ENCODE measurements at places on chromosomes 3 and 15.

DNA sequence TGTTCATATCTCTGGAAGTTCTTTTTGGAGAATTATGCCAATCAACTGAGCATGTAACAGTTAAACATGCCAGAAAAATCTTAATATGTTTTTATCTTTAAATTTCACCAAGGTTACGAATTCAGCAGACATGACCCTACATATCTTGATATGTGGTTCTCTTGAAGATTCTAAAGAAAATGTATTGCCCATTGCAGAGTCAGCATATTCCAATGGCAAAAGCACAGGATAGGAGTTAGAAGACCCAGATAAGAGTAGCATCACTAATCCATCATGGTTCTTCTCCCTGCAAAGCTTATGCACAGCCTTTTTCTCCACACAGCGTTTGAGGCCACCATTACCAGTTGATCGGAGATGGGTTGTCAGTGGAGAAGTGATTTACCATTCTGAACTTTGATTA, 402.8 kb downstream of the EPHB1 start:
- DNase-seq: no peak

GRCh38 chr3:31770822-31771326, 210.2 kb downstream of the OSBPL10 start:
- DNase-seq: no peak

DNA sequence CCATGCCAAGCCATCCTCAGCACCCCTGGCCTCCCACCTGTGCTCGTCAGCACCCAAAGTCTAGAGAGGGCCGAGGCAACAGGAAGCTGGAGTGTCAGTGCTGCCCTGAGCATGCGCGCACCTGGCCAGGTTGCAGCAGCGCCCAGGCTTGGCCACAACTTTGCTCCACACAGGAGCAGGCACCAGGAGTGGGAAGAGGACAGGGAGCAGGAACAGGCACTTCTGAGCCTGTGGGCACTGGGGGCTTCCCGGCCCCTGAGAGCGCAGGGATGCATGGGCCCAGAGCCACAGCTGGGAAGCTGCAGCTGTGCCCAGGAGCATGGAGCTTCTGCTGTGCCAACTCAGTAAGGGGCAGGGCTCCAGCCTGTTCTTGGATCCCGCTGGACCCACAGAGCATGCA, 471.5 kb upstream of the WNT5A start:
- no peak for DNase-seq

DNA sequence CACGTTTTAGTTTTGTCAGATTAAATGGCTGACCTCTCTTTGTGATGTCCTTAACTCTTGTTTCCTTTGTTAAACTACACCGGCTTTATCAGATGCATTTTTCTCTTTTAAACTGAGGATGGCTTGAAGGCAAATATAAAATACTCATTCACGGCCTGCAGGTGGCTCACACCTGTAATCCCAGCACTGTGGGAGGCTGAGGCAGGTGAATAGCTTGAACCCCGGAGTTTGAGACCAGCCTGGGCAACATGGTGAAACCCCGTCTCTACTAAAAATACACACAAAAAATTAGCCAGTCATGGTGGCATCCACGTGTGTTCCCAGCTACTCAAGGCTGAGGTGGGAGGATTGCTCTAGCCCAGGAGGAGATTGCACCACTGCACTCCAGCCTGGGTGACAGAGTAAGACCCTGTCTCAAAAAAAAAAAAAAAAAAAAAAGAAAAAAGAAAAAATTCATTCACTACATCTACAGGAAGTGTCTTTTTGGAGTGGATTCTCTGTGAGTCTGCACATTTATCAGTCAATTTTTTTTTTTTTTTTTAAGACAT, 34.7 kb upstream of the SACM1L start:
- no peak for DNase-seq

DNA sequence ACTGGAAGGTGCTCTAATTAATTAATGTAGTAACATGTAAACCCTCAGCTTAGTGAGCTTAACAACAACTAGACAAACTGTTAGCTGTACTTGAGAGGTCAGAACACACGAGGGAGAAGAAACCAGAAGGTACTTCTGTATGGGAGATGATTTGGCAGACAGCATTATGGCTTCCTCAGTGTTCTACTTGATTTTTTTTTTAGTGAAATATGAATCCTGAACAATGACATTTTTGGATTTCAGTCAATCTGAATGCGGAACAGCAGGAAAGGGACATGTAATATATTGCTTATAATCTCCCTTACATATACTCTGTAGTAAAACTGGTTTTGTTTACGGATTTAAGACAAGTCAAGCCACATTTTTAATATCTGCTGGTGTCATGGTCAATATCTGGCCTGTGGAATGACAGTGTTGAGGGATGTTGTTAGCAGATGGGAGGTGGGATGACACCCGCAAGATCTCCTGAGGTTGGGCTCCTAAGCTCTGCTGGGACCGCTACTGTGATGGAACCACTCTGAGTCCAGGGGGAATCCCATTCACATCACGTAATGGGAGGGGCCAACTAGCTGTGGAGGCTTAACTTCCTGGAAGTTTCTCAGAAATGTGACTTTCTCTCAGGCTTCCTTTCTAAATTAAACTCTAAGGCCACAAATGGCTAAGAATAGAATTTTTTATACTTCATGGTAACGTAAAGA, 18.7 kb downstream of the TNFAIP8L3 start:
- no peak for DNase-seq

DNA sequence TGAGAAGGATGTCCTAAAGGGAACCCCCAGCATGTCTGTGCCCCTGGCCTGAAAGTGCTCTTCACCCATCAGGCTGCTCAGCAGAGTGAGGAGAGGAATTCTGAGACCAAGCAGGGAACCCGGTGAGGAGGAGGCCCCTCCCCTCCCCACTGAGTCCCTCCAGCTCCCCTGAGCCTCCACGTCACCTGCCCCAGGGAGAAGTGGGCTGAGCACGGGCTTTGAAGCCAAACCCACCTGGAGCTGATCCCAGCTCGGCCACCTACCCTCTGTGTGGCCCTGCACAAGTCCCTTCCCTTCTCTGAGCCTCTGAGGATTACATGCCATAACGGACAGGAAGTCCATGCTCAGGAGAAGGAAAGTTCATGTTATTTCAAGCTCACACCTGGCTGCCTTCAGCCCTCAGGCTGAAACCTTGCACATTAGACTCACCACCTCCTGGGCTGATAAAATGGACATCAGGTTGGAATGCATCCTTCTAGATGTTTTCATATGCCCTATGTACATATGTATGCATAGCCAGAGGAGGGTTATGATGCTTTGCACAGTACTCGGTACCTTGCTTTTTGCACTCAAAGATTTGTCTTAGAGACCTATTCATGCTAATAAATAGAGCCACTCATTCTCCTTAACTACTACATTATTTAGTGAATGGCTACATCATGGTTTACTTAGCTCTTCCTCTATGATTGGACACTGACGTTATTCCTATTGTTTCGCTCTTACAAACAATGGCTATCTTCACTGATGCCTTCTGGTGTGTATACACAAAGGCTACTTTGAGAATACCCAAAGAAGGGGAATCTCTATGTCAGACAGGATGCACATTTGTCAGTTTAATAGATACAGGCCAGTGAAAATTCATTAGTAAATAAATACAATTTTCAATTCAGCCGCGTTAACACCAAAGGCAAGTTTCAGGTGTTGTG, 31.6 kb upstream of the GATA2 start:
- no peak for DNase-seq

GRCh38 chr15:73134196-73134595, 81.9 kb downstream of the NEO1 start:
- no peak for DNase-seq

DNA sequence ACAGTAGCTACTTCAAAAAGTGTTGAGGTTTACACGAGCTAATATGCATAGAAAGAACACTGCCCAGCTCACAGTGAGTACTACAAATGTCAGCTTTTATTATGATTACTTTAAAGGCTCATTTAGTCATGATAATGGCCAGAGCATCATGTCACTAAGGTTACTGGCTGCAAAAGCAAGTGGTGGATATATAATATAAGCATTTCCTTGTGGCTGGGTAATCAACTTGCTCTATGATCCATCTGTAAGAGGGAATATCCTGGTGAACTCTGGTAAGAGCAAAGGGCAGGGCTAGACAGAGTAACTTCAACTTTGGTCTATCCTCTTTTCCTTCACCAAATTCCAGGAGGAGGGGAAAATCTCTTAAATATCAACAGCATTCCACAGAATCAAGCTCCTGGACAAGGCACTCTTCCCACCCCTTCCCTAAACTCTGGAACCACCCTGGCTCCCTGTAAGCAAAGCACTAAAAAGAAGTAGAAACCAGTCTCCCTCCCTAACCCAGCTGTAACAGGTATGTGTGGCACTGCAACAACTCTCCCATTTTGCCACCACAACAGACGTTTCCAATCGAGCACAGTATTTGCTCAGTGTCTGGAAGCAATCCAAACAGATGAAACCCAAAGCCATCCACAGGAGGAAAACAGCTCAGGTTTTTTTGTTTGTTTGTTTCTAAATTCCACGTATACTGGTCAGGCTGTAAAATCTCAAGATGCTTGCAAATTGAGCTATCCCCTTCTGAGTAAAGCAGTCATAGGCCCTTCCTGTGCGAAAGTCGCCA, 13.4 kb downstream of the B4GALT4 start:
- no peak for DNase-seq

- DNase-seq: no peak
These were observed 97.4 kb downstream of the ADCY5 start for GRCh38 chr3:123351501-123351900.

GRCh38 chr3:197028728-197029510, 698 bp downstream of the MELTF start:
- no peak for DNase-seq

DNA sequence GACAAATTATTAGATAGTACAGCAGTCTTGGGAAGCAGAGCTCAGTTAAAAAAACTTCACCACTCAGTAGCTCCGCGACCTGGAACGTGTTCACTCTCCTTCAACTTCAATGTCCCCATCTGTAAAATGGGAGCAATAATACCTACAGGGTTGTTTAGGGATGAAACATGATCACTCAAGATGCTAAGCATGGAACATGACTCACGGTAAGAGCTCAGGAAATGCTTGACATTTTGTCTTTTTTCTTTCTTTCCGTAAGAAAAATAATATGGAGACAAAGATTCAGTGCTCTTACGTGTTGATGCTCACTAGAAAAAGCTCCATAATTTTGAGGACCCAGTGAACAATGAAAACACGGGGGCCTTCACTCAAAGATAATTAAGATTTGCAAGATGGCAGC, 606.7 kb upstream of the MDFIC2 start:
- no peak for DNase-seq

GRCh38 chr15:42876224-42876623, 44.4 kb downstream of the TTBK2 start:
- no peak for DNase-seq

DNA sequence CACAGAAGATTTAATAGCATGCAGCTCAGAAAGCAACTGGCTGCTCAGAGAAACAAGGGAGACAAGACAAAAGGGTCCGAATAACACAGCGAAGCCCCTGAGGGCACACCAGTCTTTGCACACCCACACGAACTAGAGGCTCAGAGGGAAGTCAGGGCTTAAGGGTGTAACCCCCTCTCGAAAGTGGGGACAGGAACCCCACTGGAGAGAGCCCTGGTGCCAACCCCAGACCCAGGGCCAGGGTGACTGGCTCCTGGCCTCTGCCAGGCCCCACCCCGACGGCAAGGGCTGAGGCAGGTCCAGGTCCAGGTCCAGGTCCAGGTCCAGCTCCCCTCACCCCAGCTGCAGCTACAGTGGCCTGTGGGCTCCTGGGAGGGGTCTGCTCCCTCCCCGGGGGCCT, 10.5 kb upstream of the PRR23E start:
- no peak for DNase-seq

DNA sequence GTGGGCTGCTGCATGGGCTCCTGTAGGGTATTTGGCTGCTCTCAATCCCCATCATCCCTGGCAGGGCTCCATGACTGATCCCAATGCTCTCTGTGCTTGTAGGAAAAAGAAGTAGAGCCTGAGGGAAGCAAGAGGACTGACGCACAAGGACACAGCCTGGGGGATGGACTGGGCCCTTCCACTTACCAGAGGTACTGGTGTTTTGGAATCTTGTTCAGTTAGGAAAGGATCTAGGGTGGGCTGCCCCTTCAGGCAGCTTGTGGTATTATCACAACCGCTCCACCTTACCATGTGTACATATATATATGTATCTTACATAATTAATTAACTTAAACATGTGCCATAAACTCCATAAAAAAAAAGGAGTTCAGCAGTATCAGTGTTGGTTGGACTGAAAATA, 1.3 kb downstream of the SLC28A2 start:
- no peak for DNase-seq

DNA sequence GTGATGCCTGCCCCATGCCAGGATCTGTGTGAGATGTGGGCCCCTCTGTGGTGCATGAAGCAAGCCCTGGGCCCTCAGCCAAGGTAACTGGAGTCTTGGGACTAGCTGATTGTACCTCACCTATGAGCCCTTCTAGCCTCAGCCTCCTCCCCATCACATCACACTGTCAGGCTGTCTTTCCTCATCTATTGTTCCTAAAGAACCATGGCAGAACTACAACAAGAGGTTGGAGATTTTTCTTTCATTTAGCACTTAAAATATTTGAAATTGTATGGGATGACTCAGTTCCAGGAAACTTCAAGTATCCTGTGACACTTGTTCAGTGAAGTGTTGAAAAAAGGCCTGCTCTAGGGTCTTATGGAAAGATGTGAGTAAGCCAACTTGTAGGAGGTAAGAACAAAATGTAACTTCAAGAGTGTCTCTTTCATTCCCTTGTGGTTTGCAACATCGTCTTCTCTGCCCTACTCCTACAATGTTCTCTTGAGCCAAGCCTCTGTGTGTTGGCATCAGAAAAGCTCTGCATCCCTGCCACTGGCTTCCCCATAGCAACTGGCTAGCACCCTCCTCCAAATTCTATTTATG, 58.7 kb upstream of the TIPARP start:
- DNase-seq: no peak

- DNase-seq: no peak
These were observed 526.6 kb upstream of the ZNF717 start for GRCh38 chr3:76311941-76312340.

GRCh38 chr3:41031401-41031800, 167.9 kb upstream of the CTNNB1 start:
- no peak for DNase-seq

GRCh38 chr3:196251918-196252317, 35.6 kb downstream of the SLC51A start:
- no peak for DNase-seq

GRCh38 chr15:35078221-35078915, 6.7 kb downstream of the NANOGP8 start:
- no peak for DNase-seq

DNA sequence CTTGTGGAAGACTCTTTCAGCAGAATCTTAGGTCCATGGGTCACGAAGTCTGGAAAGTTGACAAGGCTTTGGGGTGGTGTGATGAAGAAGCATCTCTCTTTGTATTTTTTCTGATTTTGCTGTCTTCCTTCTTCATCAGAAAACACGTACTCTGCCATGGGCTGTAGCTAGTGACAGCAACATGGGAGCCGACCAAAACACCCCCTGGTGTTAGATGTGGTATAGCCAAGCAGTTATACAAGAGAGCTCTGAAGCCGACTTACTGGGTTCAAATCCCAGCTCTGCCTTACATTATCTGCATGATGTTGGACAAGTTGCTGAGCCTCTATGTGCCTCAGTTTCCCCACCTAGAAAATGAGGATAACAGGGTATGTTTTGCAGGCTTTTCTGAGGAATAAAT, 32.9 kb upstream of the LYZL4 start:
- DNase-seq: no peak

Data from cortex of kidney (tissue), 1 donor.